ENCODE measurements at places on chromosomes 2 and 18.

DNA sequence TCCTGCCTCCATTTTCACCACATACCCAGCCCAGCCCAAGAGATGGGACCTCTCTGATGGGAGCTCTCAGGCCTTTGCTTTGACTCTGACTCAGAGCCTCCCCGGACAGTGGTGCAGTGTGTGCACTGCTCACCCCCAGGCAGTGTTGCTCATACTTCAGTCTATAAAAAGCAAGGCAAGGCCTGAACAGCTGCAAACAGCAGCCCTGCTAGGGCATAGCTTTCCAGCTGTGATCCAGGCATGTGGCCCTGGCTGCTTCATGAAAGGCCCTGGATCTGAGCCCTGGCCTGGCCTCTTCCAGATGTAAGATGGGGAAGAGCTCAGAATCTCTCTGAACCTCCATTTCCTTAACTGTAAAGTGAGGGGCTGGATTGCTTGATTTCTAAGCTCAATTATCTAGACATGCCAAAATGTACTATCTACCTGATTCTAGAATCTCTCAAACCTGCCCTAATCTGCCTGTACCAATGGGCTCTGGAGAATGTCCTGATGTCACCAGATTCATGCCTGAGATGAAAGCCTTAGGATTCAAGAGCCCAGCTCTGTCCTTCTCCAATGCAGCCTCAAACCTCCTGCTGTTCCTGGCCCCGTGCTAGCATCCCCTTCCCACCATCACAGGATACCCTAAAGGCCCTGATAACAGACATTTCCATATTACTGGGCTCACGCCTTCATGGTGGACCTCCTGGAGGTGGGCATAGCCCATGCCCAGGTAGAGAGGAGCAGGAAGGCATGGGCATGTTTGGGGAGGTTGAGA is 206.9 kb downstream of the ARL4C start:
- peak; percentile 71 for DNase-seq

GRCh38 chr2:104215269-104216161 is 638.4 kb upstream of the POU3F3 start:
- DNase-seq = no peak

DNA sequence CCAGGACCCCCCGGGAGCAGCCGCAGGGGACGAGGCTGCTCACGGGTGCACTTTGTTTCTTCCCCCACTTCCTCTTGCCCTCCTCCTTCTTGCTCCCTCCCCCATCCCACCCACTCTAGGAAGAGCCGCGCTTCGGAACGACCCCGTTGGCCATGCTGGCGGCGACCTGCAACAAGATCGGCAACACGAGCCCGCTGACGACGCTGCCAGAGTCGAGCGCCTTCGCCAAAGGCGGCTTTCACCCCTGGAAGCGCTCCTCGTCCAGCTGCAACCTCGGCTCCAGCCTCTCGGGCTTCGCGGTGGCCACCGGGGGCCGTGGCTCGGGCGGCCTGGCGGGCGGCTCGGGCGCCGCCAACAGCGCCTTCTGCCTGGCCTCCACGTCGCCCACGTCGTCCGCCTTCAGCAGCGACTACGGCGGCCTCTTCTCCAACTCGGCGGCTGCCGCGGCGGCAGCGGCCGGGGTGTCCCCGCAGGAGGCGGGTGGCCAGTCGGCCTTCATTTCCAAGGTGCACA is 1.3 kb downstream of the SP9 start:
- no peak for DNase-seq

- no peak for DNase-seq
Measured at GRCh38 chr2:178114462-178114861, 2.2 kb downstream of the RBM45 start.

DNA sequence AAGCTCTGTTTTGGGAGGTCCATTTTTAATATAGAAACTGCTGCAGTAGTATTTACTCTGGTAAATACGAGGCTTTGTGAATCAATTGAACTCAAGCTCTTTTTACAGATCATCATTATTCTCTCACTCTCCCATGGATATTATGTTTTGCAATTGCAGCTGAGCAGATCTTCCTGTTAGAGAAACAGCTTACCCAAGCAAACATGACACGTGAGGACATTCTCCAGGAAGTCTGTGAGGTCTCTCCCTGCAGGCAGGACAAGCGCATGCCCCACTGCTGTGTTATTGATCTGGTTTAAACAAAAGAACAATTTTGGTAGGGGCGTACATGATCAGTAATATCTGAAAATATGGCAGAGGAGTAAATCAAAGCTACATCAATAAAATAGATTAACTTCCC is 72.1 kb downstream of the COL6A3 start:
- no peak for DNase-seq

All from CD4-positive, alpha-beta T cell treated with Interleukin-4 for 4 hours (primary cell).